ENCODE measurements at places on chromosomes 7 and 10. TPM values are rescaled to one million over a fixed set of nuclear protein-coding genes. Genes with fewer than 3 reads are reported as not detected.
A peak's percentile ranks its signal among the peaks of the same experiment; 100 is the strongest.

GRCh38 chr7:137689761-137690160, 157.0 kb downstream of the DGKI start:
- no peak for DNase-seq

CFAP43 gene
- 0.19 TPM for total RNA-seq

DNA sequence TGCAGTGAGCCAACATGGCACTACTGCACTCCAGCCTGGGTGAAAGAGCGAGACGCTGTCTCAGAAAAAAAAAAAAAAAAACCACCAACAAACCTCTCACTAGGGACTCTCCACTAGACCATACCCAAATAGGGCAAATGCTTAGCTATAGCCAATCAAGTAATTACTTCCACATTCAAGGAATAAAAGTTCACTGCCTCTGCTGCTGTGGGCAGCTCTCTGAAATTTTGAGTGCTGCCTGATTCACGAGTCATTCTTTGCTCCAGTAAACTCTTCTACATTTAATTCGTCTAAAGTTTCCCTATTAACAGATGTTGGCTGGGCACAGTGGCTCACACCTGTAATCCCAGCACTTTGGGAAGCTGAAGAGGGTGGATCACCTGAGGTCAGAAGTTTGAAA, 4.7 kb upstream of the NRBF2 start:
- no peak for DNase-seq

GRCh38 chr10:73650537-73651331, 5.1 kb downstream of the SYNPO2L start:
- DNase-seq = no peak

- DNase-seq = no peak
Observed at GRCh38 chr7:43855176-43855575, 14.1 kb downstream of the MRPS24 start.

GRCh38 chr7:146864644-146865043, 748.0 kb downstream of the CNTNAP2 start:
- DNase-seq = no peak

GRCh38 chr10:130967784-130968183, 343.7 kb downstream of the TCERG1L start:
- DNase-seq = no peak

DNA sequence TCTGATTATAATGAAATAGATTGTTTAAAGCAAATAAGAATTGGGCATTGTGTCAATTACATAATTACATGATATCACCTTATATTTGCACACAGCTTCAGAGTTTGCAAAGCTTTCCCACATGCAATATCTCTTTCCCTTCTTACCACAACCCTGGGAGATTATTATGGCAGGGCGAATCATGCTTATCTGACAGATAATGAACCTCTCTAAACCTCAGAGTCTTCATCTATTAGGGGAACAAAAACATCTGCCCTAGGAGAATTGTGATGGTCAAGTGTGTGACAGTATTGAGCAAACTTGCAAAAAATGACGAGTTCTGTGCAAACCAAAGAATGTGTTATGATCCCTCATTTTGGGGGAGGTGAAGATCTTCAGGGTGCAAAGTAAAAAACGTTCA, 90.0 kb downstream of the MYOF start:
- no peak for DNase-seq

GRCh38 chr7:12137283-12137682, 73.8 kb upstream of the TMEM106B start:
- DNase-seq = no peak

GRCh38 chr7:50822706-50823105, 40.0 kb upstream of the GRB10 start:
- no peak for DNase-seq

DNA sequence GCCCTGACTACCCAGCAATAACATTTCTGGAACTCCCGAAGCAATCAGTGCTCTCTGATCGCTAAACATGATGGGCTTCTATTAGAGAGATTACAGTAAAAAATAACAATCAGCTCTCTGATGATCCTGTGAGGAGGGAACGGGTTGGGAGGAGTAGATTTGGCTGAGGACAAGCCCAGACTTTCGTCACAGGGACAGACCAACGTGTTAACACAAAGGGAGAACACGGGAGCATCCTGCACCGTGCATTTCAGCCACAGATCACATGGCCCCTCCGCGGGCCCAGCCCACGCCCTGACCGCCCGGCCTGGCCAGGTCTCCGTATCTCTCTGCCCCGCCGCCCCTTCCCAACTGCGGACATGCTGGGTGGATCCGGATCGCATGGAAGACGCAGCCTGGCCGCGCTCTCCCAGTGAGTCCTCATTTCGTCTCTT, 95.0 kb upstream of the AGBL3 start:
- DNase-seq = peak; percentile 82

- DNase-seq = no peak
Observed at GRCh38 chr10:77700086-77700485, 62.5 kb upstream of the KCNMA1 start.

- no peak for DNase-seq
Observed at GRCh38 chr7:48899932-48900331, 24.4 kb upstream of the CDC14C start.

DNA sequence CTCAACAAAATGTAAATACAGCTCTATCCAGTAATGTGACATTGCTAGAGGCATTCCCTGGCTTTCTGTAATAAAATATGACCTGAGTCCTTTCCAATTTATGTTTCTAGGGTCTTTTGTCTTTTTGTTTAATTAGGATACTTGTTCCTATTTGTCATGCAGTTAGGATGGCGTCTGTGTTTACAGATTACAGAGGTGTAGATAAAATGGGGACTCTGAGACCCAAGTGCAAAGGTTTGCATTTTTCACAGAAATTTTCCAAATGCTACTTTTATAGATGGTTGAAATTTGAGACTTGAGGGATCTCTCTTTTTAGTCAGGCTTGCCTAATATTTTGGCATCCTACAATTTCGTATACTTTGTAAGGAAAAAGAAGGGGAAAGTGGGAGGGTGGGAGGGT, 332.4 kb downstream of the PTEN start:
- DNase-seq = no peak

DNA sequence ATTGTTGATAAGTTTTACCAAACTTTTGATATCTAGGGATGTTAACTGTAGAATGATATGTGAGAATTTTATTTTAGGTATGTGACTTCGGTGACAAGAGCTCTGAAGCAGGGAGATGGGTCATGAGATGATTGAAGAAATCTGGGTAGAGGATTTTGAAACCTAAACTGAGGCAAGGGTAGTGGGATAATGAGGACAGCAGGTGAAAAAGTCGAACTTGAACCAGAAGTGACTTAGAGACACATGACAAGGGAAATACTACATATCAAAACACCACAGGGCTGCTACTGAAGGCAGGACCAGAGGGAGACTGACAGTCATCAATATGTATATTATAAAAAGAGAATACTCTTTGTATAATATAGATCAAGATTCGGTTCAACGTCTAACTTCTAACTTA, 113.2 kb downstream of the WDFY4 start:
- DNase-seq = no peak

CACNA2D1 gene
- total RNA-seq = 40.5 TPM

DNA sequence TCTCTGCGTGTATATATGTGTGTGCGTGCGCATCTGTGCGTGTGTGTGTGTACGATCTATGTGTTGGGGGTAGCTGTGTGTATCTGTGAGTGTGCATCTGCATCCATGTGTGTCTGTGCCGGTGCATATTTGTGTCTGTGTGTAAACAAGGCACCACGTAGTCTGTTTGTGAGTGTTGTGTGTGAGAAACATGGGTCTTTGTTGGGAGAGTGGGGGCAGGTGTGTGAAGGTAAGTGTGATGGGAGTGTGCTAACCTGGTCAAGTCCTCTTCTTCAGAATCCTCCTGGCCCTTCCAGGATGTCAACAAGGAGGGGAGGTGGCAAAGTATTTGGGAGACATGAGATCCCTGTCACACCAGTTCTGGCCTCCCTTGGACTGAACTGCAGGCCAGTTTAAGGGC, 87.2 kb downstream of the HIF1AN start:
- no peak for DNase-seq

- DNase-seq = peak; percentile 98
Observed at GRCh38 chr7:151341357-151342101, at the start of gene NUB1. TSS of gene NUB1 (plus strand) at chr7:151341812. CDS start at chr7:151345350, 3,538 bp downstream.

GRCh38 chr7:138625849-138626230, 75.3 kb downstream of the SVOPL start:
- DNase-seq = no peak

DNA sequence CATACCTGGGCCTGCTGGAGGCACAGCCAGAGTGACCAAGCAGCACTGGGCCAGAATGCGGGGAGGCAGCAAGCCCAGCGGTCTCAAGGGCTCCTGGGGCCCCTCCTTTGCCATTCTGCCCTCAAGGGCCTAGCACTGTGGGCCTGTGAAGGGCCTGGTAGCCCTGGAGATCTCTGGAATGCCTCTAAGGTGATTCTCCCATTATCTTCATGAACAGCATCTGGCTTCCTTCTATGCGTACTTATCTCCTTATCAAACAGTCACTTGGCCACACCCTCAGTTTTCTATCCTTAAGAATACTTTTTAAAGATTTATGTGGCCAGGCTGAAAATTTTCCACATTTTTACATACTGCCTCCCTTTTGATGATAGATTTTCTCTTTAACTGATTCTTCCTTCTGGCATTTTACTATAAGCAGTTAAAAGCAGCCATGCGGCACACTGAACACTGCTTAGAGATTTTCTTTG, 67.5 kb upstream of the CCNY start:
- no peak for DNase-seq

DNA sequence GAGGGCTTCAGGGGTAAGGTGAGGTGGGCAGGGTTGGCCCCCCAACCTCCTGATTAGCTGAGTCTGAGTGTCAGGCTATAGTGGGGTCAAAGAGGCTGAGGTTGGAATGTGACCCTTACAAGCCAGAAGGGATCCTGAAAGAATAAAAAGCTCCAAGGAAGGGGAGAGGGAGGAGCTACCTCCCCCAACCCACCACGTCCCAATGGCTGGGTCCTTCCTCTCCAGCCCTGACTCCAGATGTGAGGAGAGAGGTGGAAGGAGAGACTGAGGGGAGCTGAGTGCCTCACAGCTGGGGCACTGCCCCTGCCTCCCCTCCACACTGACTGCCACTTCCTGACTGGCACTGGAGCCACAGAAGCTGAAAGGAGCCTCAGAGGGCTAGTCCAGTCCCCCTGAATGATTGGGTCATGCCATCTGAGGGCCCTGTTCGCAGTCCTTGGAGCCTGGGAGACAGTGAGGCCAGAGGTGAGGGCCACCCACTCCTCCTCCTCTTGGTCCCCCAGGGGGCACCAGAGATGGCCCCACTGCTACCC, 20.6 kb downstream of the IMPDH1 start:
- peak; percentile 13 for DNase-seq

SPDYE16 gene
- total RNA-seq = 0.16 TPM

GRCh38 chr7:26381476-26382353, 90.1 kb downstream of the SNX10 start:
- no peak for DNase-seq

DNA sequence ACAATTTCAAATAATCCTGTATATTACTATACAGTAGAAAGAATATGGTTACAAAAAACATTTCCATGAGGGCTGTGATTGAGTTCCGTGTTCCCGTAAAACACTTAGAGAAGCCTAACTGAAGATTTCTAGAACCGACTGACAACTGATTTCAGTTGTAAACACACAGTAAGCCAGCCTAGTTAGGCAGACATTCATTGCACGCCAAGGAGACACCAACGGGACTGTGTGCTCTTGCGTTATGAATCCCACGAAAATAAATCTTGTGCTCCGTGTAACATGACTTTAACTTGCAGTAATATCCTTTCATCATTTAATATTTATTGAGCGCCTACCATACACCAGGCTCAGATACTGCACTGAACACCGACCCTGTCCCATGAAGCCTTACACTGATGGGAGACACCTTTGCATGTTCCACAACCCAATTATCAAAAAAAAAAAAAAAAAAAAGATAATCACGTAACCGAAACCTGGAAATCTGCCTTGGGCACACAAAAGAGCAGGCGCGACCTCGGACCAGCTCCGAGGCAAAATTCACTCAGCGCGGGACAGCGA, 420 bp upstream of the KLHL7 start:
- DNase-seq = no peak

GRCh38 chr10:43264965-43265798, 1.7 kb downstream of the RASGEF1A start:
- DNase-seq = no peak

GRCh38 chr7:54837168-54837567, 78.2 kb upstream of the SEC61G start:
- no peak for DNase-seq

DNA sequence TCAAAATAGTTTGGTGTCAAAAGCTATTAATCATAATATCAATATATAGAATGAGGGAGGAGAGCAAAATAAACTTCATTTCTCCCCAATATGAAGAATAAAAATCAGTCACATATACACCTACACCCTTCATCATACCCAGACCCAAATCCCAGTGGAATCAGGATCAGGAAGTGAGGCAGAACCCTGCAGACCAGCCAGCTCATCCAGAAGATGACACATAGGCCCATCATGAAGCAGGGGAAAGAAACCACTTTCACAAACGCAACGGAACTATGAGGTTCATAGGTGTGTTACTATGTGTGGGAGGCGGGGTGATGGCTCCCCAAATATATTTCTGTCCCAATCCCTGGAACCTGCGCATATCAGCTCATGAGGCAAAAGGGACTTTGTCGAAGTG, 89.0 kb downstream of the RSU1 start:
- DNase-seq = no peak

- no peak for DNase-seq
Observed at GRCh38 chr7:157961731-157962457, 625.1 kb downstream of the DNAJB6 start.

GRCh38 chr10:119737039-119737663, 11.3 kb downstream of the INPP5F start:
- DNase-seq = no peak

GRCh38 chr10:113019692-113020474, 69.8 kb downstream of the TCF7L2 start:
- no peak for DNase-seq

- peak; percentile 96 for DNase-seq
Observed at GRCh38 chr7:27165089-27165995, at the start of gene HOXA9. TSS of gene HOXA9 (minus strand) at chr7:27165537. CDS start at chr7:27165457, 80 bp downstream.

KIF20B gene
- 5.2 TPM for total RNA-seq

GRCh38 chr7:43590862-43591557, 8.1 kb downstream of the STK17A start:
- DNase-seq = no peak

SVOPL gene
- not detected for total RNA-seq

PITX3 gene
- total RNA-seq = not detected

DNA sequence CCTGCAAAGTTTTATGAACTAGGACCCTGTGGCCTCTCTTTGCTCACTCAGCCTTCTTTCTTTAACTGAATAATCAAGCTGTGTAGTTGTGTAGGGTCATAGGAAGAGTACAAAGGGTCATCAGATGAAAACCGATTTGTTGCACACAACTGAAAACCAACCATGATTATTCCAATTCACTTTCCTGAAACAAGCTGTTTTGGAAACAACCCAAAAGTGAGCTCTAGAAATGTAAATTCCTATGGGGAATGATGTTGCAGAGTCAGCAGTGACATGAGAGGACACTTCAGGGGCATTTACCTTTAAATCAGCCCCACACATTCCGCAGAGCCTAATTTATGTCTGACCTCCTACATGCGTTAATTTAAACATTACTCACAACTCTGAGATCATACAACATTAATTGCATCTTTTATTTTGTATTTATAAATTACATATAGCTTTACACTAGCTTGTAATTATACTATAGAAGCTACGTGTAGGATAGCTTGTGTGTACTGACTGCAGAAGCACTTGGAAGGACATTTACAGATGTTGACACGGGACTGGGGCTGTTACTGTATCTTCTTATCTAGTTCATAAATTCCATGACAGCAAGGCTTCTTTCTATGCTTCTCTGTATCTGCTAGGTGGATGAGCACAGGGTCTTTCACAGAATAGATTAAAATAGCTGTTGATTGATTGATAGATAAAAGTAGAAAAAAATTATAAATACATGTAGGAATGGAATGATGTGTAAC, 139.9 kb upstream of the AKR1E2 start:
- DNase-seq = no peak

Measured in aorta (tissue), 5 donors.